ENCODE measurements at places on chromosomes 7 and 10.

DNA sequence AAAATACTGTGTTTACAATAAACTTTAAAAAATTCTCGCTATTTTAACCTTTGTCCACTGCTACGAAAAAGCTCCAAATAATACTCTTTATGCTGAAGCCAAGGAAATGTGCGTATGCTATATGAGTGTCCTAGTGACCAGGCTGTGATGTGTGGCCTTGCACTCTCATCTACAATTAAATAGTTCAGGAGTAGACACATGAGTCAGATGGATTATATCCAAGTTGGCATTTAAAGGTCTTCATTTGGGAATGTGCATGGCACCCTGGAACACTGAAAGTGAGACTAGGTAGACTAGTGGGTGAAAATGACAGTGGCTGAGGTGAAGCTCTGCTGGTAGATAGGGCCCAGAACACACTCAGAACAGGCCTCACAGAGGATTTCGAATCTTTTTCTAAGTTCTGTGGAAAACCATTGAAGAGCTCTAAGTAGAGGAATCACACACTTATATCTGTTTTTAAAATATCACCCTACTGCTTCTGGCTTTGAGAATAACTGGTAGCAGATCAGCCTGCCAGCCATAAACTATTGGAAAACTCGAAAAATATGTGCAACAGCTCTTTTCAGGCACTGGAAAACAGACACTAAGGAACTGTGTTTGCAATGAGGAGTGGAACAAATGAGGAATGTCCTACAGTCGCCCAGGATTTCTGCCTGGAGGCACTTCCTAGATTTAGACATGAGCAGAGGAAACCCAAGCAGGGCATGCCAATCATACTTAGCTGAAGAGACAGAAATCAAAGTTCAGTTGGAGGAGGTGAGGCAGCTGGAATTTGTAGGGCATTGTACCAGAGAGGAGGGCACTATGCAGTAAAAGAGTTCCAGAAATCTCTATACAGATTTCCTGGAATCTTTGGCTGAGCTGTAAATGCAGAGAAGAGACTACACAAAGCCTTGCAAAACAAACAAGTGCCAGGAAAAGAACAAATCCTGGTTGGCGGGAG lies 603.8 kb upstream of the LRRTM3 start:
- no peak for DNase-seq
- no peaks in the 10 kb centered on the region for H3K4me1 ChIP-seq
- no peaks in the 10 kb centered on the region for H3K36me3 ChIP-seq
- H3K27me3 ChIP-seq: no peaks in the 10 kb centered on the region
- peak overlapping the region; percentile 43 for H3K27ac ChIP-seq

DNA sequence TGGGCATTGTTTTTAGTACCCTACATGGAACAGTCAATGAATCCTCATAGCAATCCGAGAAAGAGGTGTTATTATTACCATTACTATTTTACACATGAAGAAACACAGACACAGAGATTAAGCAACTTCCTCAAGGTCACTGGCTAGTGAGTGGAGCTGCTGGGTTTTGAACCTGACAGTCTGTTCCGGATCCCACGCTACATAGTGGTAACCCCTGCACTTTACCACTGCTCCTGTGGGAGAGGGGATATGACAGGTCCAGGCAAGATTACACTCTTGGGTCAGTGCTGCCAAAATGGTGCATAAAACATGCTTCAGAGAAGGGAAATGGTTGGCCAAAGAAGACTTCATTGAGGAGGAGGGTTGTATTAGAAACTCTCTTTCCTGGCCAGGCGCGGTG lies 185.7 kb downstream of the XPNPEP1 start:
- no peak overlapping the region for H3K27ac ChIP-seq
- DNase-seq: no peak
- H3K36me3 ChIP-seq: no peaks in the 10 kb centered on the region
- no peaks in the 10 kb centered on the region for H3K27me3 ChIP-seq
- no peak overlapping the region for H3K4me3 ChIP-seq
- no peaks in the 10 kb centered on the region for H3K4me1 ChIP-seq

- no peak overlapping the region for H3K4me3 ChIP-seq
- H3K27ac ChIP-seq: no peak overlapping the region
- H3K36me3 ChIP-seq: no peaks in the 10 kb centered on the region
- no peak for DNase-seq
- H3K27me3 ChIP-seq: peaks cover 14% of the 10 kb centered on the region
Measured at GRCh38 chr10:14200698-14201544, 129.8 kb downstream of the FRMD4A start.

DNA sequence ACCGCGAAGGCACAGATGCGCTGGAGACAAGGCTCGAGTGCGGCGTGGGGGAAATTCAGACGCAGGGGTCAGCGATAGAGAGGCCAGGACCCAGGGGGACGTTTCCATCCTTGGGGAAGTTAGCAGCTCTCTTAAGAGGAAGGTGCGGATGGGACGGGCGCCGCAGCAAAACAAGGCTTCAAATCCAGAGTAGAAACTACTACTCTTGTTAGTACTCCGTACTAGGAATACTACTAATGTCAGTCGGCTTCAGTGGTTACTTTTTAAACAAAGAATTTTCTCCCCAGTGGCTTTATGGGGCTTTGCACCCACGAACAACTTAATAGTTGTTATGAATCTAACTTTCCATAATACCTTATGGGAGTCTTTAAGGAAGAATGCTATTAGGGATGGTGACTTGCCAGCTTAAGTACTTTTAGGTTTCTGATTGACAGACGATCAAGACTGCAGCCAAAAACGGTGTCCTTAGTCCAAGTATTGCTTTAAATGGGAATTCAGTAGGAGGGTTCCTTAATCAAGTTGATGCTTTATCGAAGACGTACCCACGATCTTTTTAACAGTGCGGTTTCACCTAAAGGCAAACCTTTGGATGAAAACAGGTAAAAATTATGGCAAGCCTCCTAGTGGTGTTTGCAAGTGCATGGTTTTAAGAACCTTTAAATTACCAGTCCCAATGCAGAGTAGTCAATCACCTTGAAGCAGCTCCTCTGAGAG lies 812 bp upstream of the IDE start:
- no peaks in the 10 kb centered on the region for H3K36me3 ChIP-seq
- H3K27me3 ChIP-seq: no peaks in the 10 kb centered on the region
- peak overlapping the region; percentile 94 for H3K4me3 ChIP-seq
- peak overlapping the region; percentile 6 for H3K27ac ChIP-seq

GRCh38 chr7:87151729-87152111 lies 533 bp upstream of the DMTF1 start:
- DNase-seq: no peak
- H3K27me3 ChIP-seq: no peaks in the 10 kb centered on the region
- peak overlapping the region; percentile 84 for H3K27ac ChIP-seq
- no peaks in the 10 kb centered on the region for H3K4me1 ChIP-seq

DNA sequence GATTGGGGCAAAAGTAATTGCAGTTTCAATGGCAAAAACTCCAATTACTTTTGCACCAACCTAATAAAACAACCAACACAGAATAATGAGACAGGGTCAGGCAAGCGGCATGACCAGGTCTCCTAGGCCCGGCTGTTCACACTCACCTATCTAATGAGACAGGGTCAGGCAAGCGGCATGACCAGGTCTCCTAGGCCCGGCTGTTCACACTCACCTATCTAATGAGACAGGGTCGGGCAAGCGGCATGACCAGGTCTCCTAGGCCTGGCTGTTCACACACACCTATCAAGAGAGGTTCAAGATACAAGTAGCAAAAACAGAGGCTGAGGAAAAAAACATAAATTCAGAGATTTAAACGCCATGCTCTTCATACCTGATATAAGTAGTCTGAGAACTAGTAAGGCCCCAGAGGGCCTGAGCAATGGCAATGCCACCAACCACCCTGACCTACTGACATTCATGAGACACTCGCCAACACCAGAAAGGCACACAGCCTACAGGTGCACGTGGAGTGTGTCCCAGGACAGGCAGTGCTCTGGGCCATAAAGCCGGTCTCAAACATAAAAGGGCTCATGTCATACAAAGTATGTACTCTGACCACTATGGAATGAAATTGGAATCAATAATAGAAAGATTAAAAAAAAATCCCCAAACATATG lies 40.6 kb upstream of the NCAPG2 start:
- H3K27ac ChIP-seq: no peak overlapping the region
- DNase-seq: no peak
- H3K36me3 ChIP-seq: peaks cover 51% of the 10 kb centered on the region
- H3K27me3 ChIP-seq: no peaks in the 10 kb centered on the region
- H3K4me1 ChIP-seq: peaks cover 11% of the 10 kb centered on the region
- no peak overlapping the region for H3K4me3 ChIP-seq

DNA sequence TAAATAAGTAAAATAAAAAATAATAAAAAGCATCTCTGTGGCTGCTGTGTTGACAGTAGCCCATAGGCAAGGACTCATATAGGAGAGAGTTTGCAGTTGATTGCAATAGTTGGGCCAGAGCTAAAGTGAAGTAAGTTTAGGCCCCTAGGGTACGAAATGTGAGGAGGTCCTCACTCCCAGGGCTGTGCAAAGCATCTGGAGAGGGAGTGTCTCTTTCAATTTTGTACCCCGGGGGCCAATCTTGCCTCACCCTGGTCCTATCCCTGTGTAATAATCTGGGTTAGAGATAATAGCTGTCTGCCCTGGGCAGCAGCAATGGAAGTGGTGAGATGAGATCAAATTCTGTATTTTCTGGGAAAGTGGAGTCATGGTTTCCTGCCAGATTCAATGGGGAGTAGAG lies 365.7 kb downstream of the GATA3 start:
- H3K4me3 ChIP-seq: no peak overlapping the region
- no peaks in the 10 kb centered on the region for H3K27me3 ChIP-seq
- no peak for DNase-seq
- H3K36me3 ChIP-seq: no peaks in the 10 kb centered on the region
- no peaks in the 10 kb centered on the region for H3K4me1 ChIP-seq

GRCh38 chr10:78953113-78953798 lies 115.5 kb upstream of the ZMIZ1 start:
- no peaks in the 10 kb centered on the region for H3K27me3 ChIP-seq
- no peak overlapping the region for H3K27ac ChIP-seq
- no peak overlapping the region for H3K4me3 ChIP-seq
- peak; percentile 38 for DNase-seq
- no peaks in the 10 kb centered on the region for H3K36me3 ChIP-seq

- no peak for DNase-seq
- no peaks in the 10 kb centered on the region for H3K36me3 ChIP-seq
- H3K27me3 ChIP-seq: no peaks in the 10 kb centered on the region
Measured at GRCh38 chr7:86745013-86745745, 101.5 kb downstream of the GRM3 start.

DNA sequence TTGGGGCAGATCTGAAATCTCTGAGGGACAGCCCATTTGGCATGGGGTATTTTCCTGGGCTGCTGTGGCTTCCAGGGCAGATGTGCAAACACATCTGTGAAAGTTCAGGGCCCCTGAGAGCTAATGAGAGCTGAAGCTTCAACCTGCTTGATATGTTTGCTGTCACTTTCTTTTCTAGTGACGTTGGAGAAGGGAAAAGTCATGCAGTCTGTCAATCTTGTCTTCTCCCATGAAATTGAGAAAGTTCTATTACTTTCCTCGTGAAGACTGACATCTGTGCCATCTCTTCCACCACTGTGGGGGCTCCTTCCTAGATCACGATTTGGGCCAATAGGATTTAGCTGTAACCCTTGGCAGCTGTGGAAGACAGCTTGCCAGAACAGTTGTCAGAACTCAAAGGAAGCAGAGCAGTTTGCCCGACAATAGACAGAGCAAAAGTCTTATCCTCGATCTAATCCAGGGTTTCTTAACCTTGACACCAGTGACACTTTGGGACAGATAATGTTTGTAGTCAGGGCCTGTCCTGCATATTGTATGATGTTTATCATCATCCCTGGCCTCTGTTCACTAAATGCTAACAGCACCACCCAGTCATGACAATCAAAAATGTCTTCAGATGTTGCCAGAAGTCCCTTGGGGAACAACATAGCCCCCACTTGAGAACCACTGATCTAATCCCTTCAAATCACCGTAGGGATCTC lies 586.5 kb downstream of the LRMDA start:
- peaks cover 32% of the 10 kb centered on the region for H3K27me3 ChIP-seq
- H3K4me3 ChIP-seq: no peak overlapping the region
- no peaks in the 10 kb centered on the region for H3K4me1 ChIP-seq
- H3K36me3 ChIP-seq: no peaks in the 10 kb centered on the region
- no peak for DNase-seq

DNA sequence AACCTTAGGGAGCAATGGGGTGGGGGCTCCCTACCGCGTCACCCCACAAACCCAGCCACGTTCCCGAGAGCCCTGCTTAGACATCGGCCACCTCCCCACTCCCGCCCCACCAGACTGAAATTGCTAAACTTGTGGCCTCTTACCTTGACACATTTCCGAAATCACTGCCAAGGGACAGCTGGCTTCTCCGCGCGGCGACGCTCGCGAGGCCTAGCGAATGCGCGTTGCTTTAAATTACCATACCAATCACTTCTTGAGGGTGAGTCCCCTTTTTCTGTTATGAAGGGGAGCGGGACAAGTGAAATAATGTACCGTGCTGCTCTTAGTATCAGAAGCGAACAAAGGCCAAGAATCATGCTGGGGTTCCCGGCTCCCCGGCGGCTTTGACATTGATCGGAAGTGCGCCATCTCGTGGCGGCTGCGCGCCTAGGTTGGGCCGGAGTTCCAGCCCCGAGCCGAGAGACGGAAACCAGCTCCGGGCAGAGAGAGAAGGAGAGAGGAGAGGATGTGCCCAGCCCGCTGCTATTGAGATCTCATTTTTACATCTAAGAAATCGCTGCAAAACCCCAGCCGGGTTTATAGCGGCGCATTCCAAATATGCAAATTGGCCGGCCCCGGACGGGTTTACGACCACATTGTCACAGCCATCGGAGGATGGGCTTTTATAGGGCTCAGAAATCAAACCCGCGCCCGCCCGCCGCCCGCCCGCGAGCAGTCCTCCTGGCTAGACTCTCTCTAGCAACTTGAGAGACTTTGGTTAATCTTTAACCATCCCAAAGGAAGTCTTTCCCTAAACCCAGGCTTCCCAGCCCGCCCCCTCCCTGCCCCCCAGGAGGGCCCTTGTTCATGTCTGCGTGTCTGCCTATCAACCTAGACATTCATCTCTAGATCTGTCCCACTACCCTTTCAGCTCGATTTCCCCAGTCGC lies 5.3 kb downstream of the HOXA11 start:
- H3K4me1 ChIP-seq: peaks cover 18% of the 10 kb centered on the region
- DNase-seq: peak; percentile 57
- H3K4me3 ChIP-seq: peak overlapping the region; percentile 67
- H3K36me3 ChIP-seq: peaks cover 36% of the 10 kb centered on the region
- no peaks in the 10 kb centered on the region for H3K27me3 ChIP-seq

DNA sequence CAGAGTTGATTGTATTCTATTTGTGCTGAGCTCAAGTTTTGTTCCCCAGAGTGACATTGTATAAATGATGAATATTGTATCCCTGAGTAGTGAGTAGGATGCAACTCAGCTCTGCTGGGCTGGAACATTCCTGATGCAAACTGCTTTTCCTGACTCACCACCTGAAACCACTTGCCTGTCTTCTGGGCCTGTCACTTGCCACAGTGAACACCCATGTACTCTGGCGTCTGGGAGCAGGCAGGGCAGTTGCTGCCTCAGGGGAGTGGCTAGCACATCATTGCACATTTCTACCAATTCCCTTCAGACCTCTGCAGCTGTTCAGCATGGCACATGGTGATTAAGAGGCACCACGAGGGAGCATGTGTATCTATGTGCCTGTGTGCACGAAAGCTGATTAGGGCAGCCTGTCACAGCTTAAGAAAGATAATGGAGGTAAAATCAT lies 157.3 kb downstream of the SND1 start:
- no peaks in the 10 kb centered on the region for H3K27me3 ChIP-seq
- H3K36me3 ChIP-seq: peaks cover 22% of the 10 kb centered on the region
- peaks cover 5% of the 10 kb centered on the region for H3K4me1 ChIP-seq
- H3K27ac ChIP-seq: no peak overlapping the region
- no peak overlapping the region for H3K4me3 ChIP-seq
- DNase-seq: peak; percentile 70

GRCh38 chr10:28765641-28766040 lies 88.3 kb downstream of the BAMBI start:
- no peak for DNase-seq
- H3K27ac ChIP-seq: no peak overlapping the region
- H3K27me3 ChIP-seq: peaks cover 46% of the 10 kb centered on the region
- H3K4me3 ChIP-seq: no peak overlapping the region

Measured in mesenchymal stem cell (in vitro differentiated cells and primary cell).